ENCODE measurements at places on chromosomes 1 and 21. TPM values are rescaled to one million over a fixed set of nuclear protein-coding genes. Genes with fewer than 3 reads are reported as not detected.

Gene OVAAL
- total RNA-seq, result not detected

Gene MYOG
- not detected for total RNA-seq

Gene CACNA1E
- not detected for total RNA-seq

Gene EXOC8
- total RNA-seq, result 13.3 TPM

Gene ANGPTL1
- total RNA-seq, result not detected

Gene ACAP3
- total RNA-seq, result 55.7 TPM

DNA sequence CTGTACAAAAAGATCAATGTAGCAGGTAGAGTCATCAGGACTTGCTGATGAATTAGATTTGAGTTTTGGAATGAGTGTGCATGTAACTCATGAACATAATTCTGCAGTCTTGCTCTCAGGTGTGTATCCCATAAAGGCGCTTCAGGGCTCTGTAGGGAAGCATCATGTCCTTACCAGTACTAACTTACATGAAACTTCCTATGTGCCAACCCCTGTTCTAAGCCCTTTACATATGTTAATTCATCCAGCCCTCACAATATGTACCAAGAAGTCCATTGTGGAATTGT, 2.1 kb upstream of the FCRLB start:
- H3K4me3 ChIP-seq, result no peak overlapping the region
- DNase-seq, result no peak
- no peak overlapping the region for H3K27ac ChIP-seq
- H3K4me1 ChIP-seq, result peaks cover 9% of the 10 kb centered on the region
- H3K27me3 ChIP-seq, result peaks cover 65% of the 10 kb centered on the region
- H3K36me3 ChIP-seq, result no peaks in the 10 kb centered on the region

DNA sequence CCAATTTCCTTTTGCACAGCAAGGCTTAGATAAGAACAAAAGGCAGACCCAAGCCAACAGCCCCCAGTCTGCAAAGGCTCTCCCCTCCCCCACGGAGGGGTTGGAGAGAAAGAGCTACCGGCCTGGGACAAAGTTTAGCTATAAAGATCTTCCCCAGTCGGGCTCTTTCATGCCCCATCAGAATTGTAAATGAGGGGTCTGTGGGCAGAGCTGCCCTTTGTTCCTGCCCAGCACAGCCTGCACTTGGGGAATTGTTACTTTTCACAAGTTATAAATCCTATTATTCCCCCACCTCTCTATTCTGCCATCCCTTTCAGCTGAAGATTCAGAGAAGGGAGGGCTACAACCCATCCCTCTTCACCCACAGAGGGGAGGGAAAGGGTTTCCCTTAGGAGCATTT, 3.5 kb downstream of the MYCL start:
- H3K27me3 ChIP-seq, result peaks cover 69% of the 10 kb centered on the region
- H3K4me1 ChIP-seq, result peaks cover 6% of the 10 kb centered on the region
- no peaks in the 10 kb centered on the region for H3K36me3 ChIP-seq
- DNase-seq, result no peak

DNA sequence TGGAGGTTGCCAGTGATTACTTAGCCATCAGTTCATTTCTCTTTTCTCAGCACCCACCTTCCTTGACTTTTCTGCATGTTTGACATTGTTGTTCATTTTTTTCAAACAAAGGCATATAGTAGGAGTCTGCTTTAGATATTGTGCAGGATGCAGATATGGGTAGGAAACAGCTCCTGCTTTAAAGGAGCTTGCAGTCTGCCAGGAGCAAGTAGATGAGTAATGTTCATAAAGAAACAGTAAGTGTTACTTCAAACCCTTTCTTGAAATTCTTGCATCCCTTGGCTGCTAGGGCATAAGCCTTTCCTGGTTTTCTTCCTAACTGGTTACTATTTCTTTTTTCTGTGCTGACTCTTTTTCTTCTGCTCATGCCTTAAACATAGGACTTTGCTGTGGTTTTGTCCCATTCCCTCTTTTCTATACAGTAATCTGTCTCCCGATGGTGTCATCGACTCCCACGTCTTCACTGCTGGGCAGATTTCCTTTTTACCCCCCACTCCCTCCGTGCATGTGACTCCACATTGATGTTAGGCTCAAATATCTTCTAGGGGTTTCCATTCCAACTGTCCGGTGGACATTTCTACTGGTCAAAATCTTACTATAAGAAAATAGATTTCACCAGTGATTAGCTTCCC, 20.4 kb downstream of the PTGFRN start:
- H3K4me1 ChIP-seq, result peaks cover 24% of the 10 kb centered on the region
- H3K4me3 ChIP-seq, result no peak overlapping the region
- no peaks in the 10 kb centered on the region for H3K36me3 ChIP-seq

- peaks cover 32% of the 10 kb centered on the region for H3K36me3 ChIP-seq
- H3K27ac ChIP-seq, result no peak overlapping the region
- no peak for DNase-seq
- H3K27me3 ChIP-seq, result no peaks in the 10 kb centered on the region
- no peak overlapping the region for H3K4me3 ChIP-seq
Observed at GRCh38 chr1:31628931-31629556, 11.6 kb downstream of the HCRTR1 start.

DNA sequence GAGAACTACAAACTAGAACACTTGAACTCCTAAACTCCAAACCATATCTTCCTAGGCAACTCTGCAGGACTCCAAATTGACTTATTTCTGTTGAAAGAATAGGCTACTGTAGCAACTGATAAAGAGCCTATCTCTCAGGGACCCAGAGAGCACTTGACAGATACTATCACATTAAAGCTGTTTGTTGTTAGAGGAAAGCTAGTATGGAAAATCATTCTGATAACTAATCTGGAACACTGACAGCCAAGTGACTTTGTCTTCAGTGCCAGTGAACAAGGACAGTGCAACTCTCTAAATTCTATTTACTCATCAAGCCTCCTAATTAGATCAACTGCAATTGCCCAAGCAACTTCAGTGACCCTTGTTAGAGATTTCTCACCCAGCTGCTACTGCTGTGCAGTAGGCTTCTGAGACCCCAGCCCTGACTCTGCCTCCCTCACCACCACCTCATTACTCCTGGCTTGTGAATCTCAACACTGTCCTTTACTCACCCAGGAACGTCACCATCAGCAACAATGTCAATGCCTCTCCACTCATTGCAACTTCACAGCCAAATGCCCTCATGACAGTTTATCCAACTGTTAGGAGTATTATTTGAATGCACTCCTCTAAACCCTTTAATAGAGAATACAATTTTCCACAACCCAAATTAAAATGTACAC, 7.4 kb upstream of the RGS13 start:
- no peaks in the 10 kb centered on the region for H3K4me1 ChIP-seq
- H3K36me3 ChIP-seq, result no peaks in the 10 kb centered on the region
- H3K27me3 ChIP-seq, result peaks cover 24% of the 10 kb centered on the region
- no peak overlapping the region for H3K4me3 ChIP-seq
- H3K27ac ChIP-seq, result no peak overlapping the region

GRCh38 chr1:116855191-116855619, 54.5 kb upstream of the PTGFRN start:
- no peak overlapping the region for H3K4me3 ChIP-seq
- H3K4me1 ChIP-seq, result peaks cover 17% of the 10 kb centered on the region
- no peak overlapping the region for H3K27ac ChIP-seq
- H3K36me3 ChIP-seq, result no peaks in the 10 kb centered on the region
- no peaks in the 10 kb centered on the region for H3K27me3 ChIP-seq
- no peak for DNase-seq

DNA sequence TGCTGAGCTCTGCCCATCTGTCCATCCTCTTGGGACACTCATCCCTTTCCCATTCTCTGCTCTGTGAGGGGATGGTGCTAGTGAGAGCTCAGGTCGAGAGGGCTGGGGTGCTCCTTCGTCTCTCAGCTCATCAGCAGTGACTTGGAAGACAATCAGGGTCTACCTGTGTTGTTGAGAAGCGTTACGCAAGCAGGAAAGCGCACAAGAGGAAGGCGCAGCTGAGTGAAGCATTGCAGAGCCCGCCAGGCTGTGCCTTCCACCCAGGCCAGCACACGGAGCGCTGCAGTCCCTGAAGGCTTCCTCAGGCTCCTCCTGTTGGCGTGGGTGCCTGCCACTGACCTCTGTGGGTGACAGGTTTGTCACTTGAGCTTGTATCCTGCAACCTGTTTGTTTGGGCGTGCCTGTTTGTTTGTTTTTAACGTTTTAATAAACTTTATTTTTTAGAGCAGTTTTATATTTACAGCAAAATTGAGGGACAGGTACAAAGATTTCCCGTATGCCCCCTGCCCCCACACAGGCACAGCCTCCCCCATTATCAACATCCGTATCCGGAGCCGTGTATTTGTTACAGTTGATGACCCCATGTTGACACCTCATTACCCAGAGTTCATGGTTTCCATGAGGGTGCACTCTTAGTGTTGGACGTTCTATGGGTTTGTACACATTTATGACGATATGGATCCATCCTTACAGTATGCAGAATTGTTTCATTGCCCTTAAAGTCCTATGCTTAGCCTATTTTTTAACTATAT, 36.7 kb downstream of the ADARB1 start:
- H3K4me3 ChIP-seq, result peak overlapping the region; percentile 19
- H3K36me3 ChIP-seq, result peaks cover 6% of the 10 kb centered on the region
- peak overlapping the region; percentile 32 for H3K27ac ChIP-seq
- H3K27me3 ChIP-seq, result no peaks in the 10 kb centered on the region
- H3K4me1 ChIP-seq, result peaks cover 42% of the 10 kb centered on the region
- no peak for DNase-seq

- H3K36me3 ChIP-seq, result no peaks in the 10 kb centered on the region
- no peak overlapping the region for H3K4me3 ChIP-seq
- no peak for DNase-seq
- no peaks in the 10 kb centered on the region for H3K4me1 ChIP-seq
Observed at GRCh38 chr1:233393084-233393840, 65.7 kb downstream of the MAP3K21 start.

GRCh38 chr1:46580140-46580903, 23.7 kb downstream of the MKNK1 start:
- H3K4me1 ChIP-seq, result peaks cover 51% of the 10 kb centered on the region
- no peaks in the 10 kb centered on the region for H3K27me3 ChIP-seq
- peak overlapping the region; percentile 39 for H3K4me3 ChIP-seq
- no peak for DNase-seq
- H3K36me3 ChIP-seq, result peaks cover 59% of the 10 kb centered on the region

- H3K36me3 ChIP-seq, result no peaks in the 10 kb centered on the region
- H3K4me3 ChIP-seq, result no peak overlapping the region
- no peaks in the 10 kb centered on the region for H3K27me3 ChIP-seq
- no peak overlapping the region for H3K27ac ChIP-seq
Observed at GRCh38 chr21:28540514-28540913, 452.2 kb downstream of the LTN1 start.

- no peak overlapping the region for H3K4me3 ChIP-seq
- no peaks in the 10 kb centered on the region for H3K27me3 ChIP-seq
- DNase-seq, result no peak
- peaks cover 20% of the 10 kb centered on the region for H3K4me1 ChIP-seq
- H3K27ac ChIP-seq, result no peak overlapping the region
Observed at GRCh38 chr1:150981177-150981804, 801 bp upstream of the ANXA9 start.

- peaks cover 21% of the 10 kb centered on the region for H3K27me3 ChIP-seq
- no peaks in the 10 kb centered on the region for H3K36me3 ChIP-seq
- H3K27ac ChIP-seq, result no peak overlapping the region
- no peak overlapping the region for H3K4me3 ChIP-seq
Observed at GRCh38 chr21:37627074-37627473, 260.5 kb downstream of the DYRK1A start.

DNA sequence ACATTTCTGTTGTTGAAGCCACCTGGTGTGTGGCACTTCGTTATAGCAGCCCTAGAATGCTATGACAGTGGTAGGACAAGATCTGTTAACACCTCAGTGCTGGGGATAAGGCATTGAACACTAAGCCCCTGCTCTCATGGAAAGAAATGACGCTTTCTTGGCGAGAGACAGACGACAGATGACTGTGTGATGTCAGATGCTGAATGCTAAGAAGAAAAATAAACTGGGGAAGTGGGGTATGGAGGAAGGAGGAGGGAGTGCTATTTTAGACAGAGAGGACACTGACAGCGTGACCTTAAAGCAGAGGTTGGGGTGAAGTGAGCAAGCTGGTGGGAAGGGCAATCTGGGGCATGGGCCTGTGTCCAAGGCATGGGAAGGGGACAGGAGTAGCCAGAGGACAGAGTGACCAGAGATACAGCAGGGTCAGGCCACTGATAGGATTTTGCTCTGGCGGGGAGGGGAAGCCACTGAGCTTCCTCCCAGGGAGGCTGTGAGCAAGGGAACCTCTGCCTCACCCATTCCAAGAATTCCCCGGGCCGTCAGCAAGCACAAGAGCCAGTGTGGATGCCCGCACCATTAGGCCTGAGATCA, 15.2 kb downstream of the DOP1B start:
- H3K4me3 ChIP-seq, result no peak overlapping the region
- no peak for DNase-seq
- peak overlapping the region; percentile 3 for H3K27ac ChIP-seq
- peaks cover 21% of the 10 kb centered on the region for H3K36me3 ChIP-seq
- H3K27me3 ChIP-seq, result no peaks in the 10 kb centered on the region

DNA sequence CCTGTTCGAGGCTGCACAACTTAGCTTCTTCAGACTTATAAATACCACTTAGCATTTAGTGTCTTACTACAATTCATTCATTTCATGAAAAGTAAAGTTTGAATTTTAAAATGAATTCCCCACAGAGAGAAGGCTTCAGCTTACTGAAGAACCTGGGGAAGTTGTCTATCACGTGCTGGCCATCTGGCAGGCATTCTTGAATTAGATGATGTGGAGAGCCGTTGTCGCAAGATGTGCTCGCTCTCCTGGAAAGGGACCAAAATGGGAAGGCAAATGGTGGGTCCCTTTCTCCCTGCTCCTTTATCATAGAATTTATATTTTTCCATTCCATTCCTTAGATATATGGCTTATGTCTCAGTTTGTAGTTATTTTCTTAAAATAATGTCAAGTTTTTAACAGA, 90.5 kb downstream of the CD247 start:
- peaks cover 19% of the 10 kb centered on the region for H3K36me3 ChIP-seq
- H3K27ac ChIP-seq, result no peak overlapping the region
- H3K27me3 ChIP-seq, result no peaks in the 10 kb centered on the region
- H3K4me3 ChIP-seq, result no peak overlapping the region

DNA sequence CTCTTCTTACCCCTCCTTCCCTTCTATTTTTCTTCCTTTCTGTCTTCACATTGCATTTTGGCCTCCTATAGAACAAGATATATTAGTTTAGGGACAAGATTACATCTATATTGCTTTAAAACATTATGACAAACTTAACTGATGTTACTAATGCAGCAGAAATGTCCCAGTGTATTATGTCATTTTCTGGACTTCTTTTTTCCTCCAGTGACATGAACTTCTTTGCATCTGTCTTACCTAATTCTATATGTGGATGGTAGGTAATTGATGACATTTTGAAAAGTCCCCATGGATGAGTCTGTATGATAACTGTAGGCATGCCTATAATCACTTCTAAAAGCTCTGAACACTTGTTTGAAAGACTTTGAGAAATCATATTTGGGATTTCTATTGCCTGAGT, 89.5 kb downstream of the FNBP1L start:
- H3K36me3 ChIP-seq, result no peaks in the 10 kb centered on the region
- H3K4me1 ChIP-seq, result no peaks in the 10 kb centered on the region
- no peak for DNase-seq
- H3K27me3 ChIP-seq, result peaks cover 17% of the 10 kb centered on the region
- H3K4me3 ChIP-seq, result no peak overlapping the region
- H3K27ac ChIP-seq, result no peak overlapping the region
